ENCODE measurements at places on chromosomes 5 and 9.
A peak's percentile ranks its signal among the peaks of the same experiment; 100 is the strongest.

- DNase-seq = peak; percentile 97
These were observed 68.4 kb downstream of the ANKRD33B start for GRCh38 chr5:10632110-10632761.

DNA sequence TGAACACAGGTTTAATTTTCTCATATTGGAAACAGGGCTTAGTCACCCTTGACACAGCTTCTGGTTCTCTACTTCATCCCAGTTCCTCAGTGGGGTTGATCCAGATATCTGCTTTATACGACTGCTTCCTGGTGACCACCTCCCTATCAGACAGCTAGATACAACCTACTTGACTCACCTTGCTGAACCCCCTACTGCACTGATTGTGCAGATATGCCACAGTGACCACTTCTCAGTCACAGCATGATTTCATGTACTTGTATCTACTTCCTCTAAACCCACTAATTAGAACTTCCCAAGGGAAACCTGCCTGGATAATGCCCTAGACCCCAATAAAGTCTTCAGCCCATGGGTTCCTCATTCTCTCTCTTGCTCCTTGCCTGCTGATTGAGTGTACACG is 18.4 kb upstream of the RFK start:
- no peak for DNase-seq

DNA sequence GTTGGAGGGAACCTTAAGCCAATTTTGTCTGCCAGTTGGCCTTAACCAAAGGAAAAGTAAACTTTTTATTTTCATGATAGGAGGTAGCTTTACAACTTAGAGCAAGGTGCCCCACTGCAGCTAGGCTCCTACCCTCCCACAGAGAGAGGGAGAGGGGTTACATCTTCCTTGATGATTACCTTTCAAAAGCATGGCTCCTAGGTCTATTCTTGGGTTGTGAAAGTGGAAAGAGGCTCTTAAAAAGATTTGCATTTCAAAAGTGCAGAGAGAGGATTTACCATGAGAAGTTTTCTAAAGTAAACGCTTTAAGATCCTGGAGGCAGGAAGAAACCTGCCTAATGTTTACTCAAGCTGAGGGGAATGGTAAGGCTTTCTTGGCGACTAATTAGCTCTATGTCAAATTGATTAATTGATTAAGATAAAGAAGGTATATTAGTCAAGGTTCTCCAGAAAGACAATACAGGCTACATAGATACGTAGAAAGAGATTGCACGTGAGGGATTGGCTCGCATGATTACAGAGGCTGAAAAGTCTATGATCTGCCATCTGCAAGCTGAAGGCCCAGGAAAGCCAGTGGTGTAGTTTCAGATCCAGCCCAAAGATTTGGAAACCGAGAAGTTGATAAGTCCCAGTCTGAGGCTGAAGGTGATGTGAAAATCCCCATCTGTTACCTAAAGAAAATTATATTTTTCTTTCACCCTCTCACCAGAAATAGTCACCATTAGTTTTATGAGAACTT is 333.8 kb upstream of the CTNND2 start:
- DNase-seq = no peak

- DNase-seq = peak; percentile 37
These were observed 95.8 kb downstream of the CFAP90 start for GRCh38 chr5:7754997-7755596.

GRCh38 chr5:87120518-87121303 is 147.0 kb upstream of the RASA1 start:
- peak; percentile 75 for DNase-seq

DNA sequence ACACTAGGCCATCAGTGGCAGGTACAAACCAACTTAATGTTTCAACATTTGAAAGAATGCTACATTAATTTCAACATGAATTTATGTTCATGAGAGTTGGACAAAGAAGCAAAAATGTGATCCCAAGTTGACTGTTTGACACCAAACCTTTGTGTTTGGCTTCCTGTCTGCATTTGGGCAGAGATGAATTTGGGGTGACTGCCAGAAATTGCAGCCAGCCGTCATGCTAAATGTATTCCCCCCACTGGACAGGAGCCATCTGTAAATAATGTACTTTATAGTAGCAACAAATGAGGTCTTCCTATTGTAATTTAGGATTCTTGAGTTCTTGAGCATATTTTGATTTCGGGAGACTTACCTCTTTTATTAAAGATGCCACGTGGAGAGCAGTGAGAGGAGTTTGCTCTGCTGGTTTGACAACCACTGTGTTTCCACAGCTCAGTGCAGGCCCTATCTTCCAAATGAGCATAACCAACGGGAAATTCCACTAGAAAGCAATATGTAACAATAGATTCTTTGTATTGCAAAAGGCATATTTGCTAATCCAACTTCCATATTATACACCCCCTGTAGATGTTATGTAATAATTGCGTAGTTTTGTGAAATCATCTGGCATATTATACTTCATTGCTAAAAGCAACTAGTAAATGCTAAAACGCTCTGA is 27.6 kb downstream of the ALDH1A1 start:
- DNase-seq = no peak

DNA sequence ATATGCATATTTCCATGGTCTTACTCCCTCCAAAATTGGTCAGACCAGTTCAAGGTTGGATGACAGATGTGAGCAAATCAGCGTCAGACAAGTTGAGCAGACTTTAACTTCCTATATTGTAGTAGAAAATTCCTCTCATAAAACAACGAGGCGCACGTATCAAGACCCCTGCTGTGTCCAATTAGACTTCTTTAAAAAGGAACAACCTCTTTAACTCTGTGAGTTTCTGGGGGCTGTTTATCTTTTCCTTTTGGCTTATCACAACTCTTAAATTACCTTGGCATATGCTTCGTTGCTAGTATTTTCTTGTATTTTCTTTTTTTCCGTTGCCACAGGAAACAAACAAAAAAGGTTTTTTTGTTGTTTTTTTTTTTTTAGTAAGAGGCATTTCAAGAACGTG is 398.2 kb upstream of the WWC1 start:
- no peak for DNase-seq

- peak; percentile 71 for DNase-seq
These were observed 153.4 kb downstream of the HSPA4 start for GRCh38 chr5:133205204-133205603.

- no peak for DNase-seq
These were observed 13.0 kb upstream of the SPINK4 start for GRCh38 chr9:33227008-33227398.

DNA sequence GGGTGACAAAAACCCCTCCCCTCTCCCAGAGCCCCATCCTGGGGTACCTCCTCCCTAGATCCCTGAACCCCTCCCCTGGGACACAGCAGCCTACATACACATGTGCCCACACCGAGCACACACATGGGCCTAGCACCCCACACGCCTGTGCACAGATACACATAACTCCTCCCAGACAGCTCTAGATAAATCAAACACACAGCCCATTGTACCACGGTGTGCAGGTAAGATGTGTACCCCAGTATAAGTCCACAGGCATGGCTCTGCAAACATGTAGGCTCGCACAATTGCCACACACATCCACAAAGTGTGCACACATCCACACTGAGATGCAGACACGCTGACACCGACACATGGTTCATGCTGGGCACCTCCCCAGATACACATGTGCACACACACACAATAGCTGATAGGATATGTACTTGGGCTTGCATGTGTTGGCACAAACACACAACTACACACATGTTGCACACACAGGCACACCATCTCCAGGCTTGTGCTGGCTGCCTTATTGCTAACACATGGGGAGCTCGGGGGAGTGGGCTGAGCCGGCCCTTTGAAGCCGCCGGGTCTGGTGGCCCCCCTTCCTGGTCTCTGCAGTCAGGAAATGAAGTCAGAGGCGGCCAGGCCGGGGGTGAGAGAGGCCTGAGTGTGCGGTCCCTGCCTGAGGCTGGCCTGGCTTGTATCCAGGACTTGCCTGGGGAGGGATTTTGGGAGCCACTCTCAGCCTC is 30.2 kb downstream of the GOLGA2 start:
- peak; percentile 54 for DNase-seq

DNA sequence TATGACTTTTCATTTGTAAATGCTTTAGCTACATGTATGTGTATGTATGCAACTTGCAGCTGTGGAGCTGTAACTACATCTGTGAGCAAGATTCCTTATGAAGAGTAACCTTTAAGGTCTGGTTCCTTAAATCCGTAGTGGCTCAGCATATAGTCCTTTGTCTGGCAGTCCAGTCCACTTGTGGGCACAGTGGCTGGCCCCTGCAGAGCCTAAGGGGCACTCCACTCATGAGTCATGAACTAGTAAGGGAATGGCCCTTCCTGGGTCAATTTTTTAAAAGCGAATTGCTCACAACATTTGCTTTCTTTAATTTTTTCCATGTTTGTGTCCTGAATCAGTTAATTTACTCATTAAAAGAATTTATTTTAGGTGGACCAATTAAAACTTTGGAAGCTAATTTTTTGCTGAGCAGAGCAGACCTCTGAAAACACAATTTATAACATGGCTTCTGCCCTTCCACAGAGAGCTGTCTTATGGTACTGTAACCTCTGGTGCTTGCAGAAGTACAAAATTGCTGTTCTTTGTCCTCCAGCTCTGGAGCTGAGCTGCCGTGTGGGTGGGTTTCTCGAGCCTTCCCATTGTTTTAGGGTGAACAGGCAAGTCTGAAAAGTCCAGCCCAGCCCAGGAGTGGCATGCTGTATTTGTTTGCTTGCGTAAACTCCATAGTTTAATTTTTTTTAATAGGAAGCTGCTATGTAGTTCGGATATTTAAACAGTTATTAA is 110.1 kb downstream of the MVB12B start:
- peak; percentile 14 for DNase-seq

- no peak for DNase-seq
These were observed 97.8 kb downstream of the STK32A start for GRCh38 chr5:147332658-147333057.

DNA sequence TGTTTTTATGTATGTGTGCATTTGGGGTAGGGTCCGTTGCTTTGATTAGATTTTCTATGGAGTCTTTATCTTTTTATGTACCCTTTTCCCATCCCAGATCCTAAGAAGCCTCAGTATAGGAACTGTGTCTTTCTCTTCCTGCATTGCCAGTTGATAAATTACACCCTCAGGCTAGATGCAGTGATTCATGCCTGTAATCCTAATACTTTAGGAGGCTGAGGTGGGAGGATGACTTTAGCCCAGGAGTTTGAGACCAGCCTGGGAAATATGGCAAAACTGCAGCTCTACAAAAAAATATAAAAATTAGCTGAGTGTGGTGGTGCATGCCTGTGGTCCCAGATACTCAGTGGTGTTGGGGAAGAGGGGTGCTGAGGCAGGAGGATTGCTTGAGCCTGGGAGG is 40.2 kb downstream of the NLN start:
- no peak for DNase-seq

GRCh38 chr9:93391898-93392297 is 59.6 kb upstream of the FAM120A start:
- DNase-seq = no peak

Data from SJSA1 (cell line).